ENCODE measurements at places on chromosomes 4 and X. TPM values are rescaled to one million over a fixed set of nuclear protein-coding genes. Genes with fewer than 3 reads are reported as not detected.

GRCh38 chrX:78997870-78998558 lies 52.8 kb downstream of the P2RY10 start:
- H3K27ac ChIP-seq: no peak overlapping the region
- no peak for DNase-seq
- H3K4me3 ChIP-seq: no peak overlapping the region
- H3K4me1 ChIP-seq: no peaks in the 10 kb centered on the region
- no peaks in the 10 kb centered on the region for H3K27me3 ChIP-seq

DNA sequence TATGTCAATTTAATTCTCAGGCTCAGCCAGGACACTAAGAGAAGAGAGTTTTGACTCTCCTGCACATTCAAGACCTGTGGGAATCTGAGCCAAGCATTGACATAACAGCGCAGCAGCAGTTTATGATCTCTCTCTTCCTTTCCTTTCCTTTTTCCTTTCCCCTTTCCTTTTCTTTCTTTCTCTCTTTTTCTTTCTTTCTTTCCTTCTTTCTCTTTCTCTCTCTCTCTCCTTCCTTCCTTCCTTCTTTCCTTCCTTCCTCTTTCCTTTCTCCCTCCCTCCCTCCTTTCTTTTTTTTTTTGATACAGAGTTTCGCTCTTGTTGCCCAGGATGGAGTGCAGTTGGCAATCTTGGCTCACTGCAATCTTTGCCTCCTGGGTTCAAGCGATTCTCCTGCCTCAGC lies 21.6 kb downstream of the SAT1 start:
- H3K4me1 ChIP-seq: no peaks in the 10 kb centered on the region
- no peaks in the 10 kb centered on the region for H3K36me3 ChIP-seq

- H3K27ac ChIP-seq: peak overlapping the region; percentile 11
- H3K36me3 ChIP-seq: no peaks in the 10 kb centered on the region
- H3K4me1 ChIP-seq: peaks cover 10% of the 10 kb centered on the region
- no peak overlapping the region for H3K4me3 ChIP-seq
- DNase-seq: no peak
Measured at GRCh38 chr4:26049447-26049846, 135.4 kb downstream of the SMIM20 start.

GRCh38 chr4:147780137-147780777 lies 48.4 kb downstream of the ARHGAP10 start:
- H3K4me1 ChIP-seq: peaks cover 10% of the 10 kb centered on the region
- H3K27me3 ChIP-seq: no peaks in the 10 kb centered on the region
- DNase-seq: no peak
- H3K4me3 ChIP-seq: no peak overlapping the region
- no peaks in the 10 kb centered on the region for H3K36me3 ChIP-seq
- no peak overlapping the region for H3K27ac ChIP-seq

DNA sequence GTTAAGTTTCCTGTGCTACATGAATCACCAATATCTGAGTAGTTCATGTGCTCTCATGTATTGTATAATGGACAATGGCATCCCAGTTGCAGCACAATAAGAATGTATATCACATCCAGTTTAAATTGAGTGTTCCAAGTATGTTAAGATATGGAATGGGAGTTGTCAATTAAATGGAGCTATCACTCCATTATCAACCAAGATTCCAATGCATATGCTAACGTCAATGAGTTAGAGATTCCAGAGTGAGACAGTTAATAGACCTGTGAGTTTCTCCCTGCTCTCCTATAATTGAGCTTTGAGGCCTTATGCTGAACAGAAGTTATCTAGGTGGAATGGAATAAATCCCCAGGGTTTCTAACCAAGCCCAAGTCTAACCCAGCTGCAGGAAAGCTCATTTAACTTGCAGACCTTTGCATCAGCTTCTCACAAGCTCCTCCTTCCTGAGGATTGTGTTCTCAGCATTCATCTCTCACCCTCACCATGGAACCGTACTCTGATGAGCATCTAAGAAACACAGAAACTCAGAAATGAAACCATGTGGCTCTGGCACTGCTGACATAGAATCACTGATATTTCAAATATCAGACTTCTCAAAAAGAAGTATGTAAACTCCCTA lies 84.8 kb downstream of the TIGD2 start:
- no peak overlapping the region for H3K4me3 ChIP-seq
- no peaks in the 10 kb centered on the region for H3K4me1 ChIP-seq
- no peak for DNase-seq
- no peak overlapping the region for H3K27ac ChIP-seq

GRCh38 chr4:48813964-48814363 lies 16.9 kb upstream of the OCIAD1 start:
- H3K27me3 ChIP-seq: no peaks in the 10 kb centered on the region
- no peak for DNase-seq
- H3K4me1 ChIP-seq: no peaks in the 10 kb centered on the region
- H3K4me3 ChIP-seq: no peak overlapping the region

DNA sequence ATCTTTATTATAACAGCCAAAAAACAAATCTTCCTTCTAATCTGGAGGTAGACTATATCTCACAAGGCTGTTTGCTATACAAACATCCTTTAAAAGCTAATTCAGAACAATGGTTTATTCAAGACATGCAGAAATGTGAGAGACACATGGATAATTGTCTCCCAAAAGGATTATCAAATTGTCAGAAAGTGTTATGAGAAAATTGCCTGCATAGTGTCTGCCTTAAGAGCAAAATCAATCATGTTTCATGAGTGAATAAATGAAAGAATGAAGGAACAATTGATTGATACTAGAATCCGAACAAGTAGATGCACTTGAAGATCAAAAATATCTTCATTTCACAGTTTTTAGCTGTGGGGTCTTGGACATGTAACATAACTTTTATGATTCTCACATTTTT lies 621.7 kb upstream of the BOD1L1 start:
- no peaks in the 10 kb centered on the region for H3K4me1 ChIP-seq
- no peaks in the 10 kb centered on the region for H3K36me3 ChIP-seq
- H3K27me3 ChIP-seq: no peaks in the 10 kb centered on the region
- H3K4me3 ChIP-seq: no peak overlapping the region
- no peak overlapping the region for H3K27ac ChIP-seq

GRCh38 chrX:41981481-41982013 lies 58.2 kb upstream of the CASK start:
- DNase-seq: no peak
- H3K4me1 ChIP-seq: no peaks in the 10 kb centered on the region
- H3K4me3 ChIP-seq: no peak overlapping the region
- H3K36me3 ChIP-seq: no peaks in the 10 kb centered on the region

GRCh38 chr4:26171501-26171900 lies 149.3 kb upstream of the RBPJ start:
- no peaks in the 10 kb centered on the region for H3K4me1 ChIP-seq
- no peak for DNase-seq
- H3K27ac ChIP-seq: no peak overlapping the region
- H3K36me3 ChIP-seq: no peaks in the 10 kb centered on the region

GRCh38 chrX:124504111-124504983 lies 158.0 kb downstream of the SH2D1A start:
- no peaks in the 10 kb centered on the region for H3K27me3 ChIP-seq
- DNase-seq: no peak

The AVPR2 gene
- polyA plus RNA-seq: not detected

The PDLIM3 gene
- 49.5 TPM for polyA plus RNA-seq

Data from ovary (tissue), 10 donors.